Stimulated activated CD4-positive, alpha-beta T cell treated with anti-CD3 and anti-CD28 coated beads, Interleukin-12 subunit alpha, Interleukin-12 subunit beta, amount 100 ng/mL, for 24 hours (primary cell): ENCODE measurements at places on chromosomes 5 and 9.

GRCh38 chr5:36200513-36200912, 41.2 kb downstream of the NADK2 start:
- DNase-seq = no peak

DNA sequence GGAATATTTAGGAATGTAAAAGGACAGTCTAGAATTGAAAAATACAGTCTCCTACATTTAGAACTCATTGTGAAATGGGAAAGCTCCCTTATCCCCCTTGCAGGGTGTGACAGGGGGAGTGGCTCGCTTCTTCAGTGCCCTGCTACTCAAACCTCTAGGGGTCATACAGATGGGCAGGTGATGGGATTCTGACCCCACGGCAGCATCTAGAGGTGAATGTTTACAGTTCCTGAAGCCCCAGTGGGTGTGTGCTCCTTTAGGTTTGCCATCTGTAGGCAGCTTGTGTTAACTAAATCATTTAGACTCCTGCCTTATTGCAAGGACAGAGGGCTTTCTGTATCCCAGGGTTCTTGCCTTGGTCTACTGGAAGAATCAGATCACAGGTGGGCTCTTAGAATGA, 271.0 kb upstream of the MPDZ start:
- no peak for DNase-seq

GRCh38 chr5:75335952-75336614, 937 bp upstream of the HMGCR start:
- no peak for DNase-seq

GRCh38 chr5:54932789-54933188, 52.6 kb downstream of the ESM1 start:
- DNase-seq = no peak

- no peak for DNase-seq
These were observed 44.5 kb downstream of the FBXO10 start for GRCh38 chr9:37531699-37532098.

GRCh38 chr5:116032094-116032517, at the start of gene ARL14EPL:
ARL14EPL (plus strand) TSS chr5:116032472; CDS start chr5:116051466, 18,994 bp downstream.
- DNase-seq = no peak

- DNase-seq = no peak
These were observed 31.3 kb downstream of the DAPK1 start for GRCh38 chr9:87528969-87529368.

DNA sequence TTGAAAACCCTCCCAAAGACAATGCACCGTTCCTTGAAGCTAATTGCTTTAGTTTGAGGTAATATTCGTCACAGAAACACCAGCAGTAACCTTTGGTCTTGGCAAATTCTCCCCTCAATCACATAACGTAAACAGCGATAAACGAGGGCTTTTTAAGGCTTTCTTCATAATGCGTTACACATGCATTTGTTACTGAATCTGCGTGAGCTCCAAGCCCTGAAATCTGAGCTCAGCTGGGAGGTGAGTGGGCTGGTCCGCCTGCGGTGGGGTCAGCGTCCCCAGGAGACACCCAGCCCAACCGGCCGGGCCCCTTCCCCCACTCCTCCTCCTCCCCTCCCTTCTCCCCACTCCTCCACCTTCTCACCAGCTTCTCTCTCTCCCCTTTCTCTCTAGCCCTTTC, 91.1 kb downstream of the BARX1 start:
- DNase-seq = no peak

DNA sequence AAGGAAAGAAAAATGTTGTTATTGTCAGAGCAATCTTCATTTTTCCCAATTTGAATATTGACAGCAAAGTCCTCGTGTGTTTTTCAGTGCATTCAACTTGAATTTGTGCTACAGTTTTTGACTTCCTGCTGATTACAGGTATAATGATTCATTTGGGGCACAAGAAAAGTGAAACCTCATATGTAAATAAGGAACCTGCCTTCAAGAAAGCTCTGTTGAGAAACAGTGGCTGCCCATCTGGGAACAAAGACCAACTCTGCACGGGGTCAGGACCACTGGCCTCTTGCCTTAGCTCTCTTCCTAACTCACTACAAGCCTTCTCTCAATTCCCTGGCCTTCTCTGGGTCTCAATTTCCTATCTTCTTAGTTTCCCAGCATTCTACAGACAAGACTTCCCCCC, 21.0 kb downstream of the TIMD4 start:
- DNase-seq = no peak

GRCh38 chr5:175805256-175806011, 65.9 kb upstream of the CPLX2 start:
- no peak for DNase-seq

GRCh38 chr9:129489838-129490582, 130.9 kb downstream of the C9orf50 start:
- DNase-seq = no peak

- no peak for DNase-seq
These were observed 313.5 kb downstream of the PRDM9 start for GRCh38 chr5:23820765-23821471.

GRCh38 chr9:95879591-95879990, 4.1 kb downstream of the ERCC6L2 start:
- no peak for DNase-seq

GRCh38 chr5:139068494-139069151, 129.5 kb downstream of the SIL1 start:
- no peak for DNase-seq

GRCh38 chr5:169182797-169183196, 118.1 kb downstream of the SLIT3 start:
- no peak for DNase-seq

DNA sequence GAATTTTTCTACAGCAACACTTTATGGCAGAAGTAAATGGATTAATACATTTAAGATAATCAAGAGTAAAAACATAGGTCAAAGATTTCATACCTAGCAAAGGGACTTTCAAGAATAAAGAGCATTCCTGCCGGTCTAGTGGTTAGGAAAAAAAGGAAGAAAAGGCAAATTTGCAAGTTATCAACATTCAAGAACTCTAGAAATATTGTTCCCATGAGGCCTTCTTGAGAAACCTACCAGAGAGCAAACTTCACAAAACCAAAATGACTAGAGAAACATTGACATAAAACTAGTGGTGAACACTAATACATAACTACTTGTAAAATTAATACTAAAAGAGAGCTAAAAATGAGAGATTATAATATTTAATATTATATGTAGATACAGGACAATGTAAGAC, 320.2 kb upstream of the RGMB start:
- DNase-seq = no peak

GRCh38 chr5:1292139-1292538, 2.7 kb downstream of the TERT start:
- no peak for DNase-seq

- DNase-seq = peak; percentile 2
These were observed 112.9 kb downstream of the AOPEP start for GRCh38 chr9:94839398-94839797.

DNA sequence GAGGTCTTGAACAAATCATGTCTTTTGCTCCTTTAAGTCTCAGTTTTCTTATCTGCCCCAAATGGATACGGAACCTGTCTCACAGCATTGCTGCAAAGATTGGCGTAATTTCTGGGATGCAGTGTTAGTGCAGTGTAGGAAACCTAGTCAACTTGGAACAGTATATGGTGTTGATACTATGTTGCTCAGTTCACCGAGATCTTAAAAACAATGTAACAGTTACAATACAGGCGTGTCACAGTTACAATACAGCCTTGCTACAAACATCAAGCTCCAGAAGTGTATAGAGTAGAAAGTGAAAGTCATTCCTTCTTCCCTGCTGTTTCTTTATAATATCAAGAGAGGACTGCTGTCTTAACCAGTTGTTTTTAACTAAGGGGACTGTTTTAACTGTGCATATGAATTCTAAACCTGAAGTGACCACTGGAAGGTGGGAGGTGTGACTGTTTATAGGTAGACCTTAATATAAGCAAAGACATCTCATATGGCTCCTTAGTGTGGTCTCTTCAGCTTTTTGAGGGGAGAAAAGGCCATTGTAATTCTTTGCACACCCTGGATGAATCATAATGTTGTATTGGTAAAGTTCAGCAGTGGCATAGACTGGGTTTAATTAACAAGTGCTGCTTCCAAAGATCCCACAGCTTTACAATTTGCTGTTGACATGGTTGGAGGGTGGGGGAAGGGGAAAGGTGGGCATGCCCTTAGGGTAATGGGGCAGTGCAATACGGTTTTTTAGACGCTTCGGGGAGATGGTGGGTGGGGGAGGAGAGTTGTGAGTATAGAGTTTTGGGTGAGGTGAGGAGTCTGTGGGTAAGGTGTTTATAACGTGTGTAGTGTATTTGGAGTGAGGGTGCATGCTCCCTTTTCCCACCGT, 12.9 kb downstream of the PRRC2B start:
- DNase-seq = no peak

GRCh38 chr9:6969805-6970204, 212.0 kb downstream of the KDM4C start:
- DNase-seq = no peak

- DNase-seq = peak; percentile 60
These were observed at the start of gene NDUFS6 for GRCh38 chr5:1801222-1801966. NDUFS6 (plus strand) TSS chr5:1801407; CDS start chr5:1801418, 11 bp downstream.

DNA sequence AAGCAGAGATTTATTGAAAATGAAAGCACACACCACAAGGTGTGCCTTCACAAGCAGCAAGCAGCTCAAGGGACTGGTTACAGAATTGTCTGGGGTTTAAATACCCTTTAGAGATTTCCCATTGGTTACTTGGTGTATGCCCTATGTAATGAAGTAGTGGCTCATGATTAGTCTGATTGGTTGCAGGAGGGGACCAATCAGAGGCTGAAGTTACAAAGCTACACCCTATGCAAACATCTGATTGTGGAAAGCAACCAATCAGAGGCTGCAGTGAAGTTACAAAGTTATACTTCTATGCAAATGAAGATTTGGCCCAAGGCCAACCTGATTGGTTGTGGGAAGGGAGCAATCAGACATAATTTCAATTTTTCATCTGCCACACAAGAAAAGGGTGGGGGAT, 119.9 kb downstream of the C9orf152 start:
- no peak for DNase-seq

- DNase-seq = no peak
These were observed 55.3 kb downstream of the DAP start for GRCh38 chr5:10705747-10706146.

- no peak for DNase-seq
These were observed 286.1 kb downstream of the ARHGAP26 start for GRCh38 chr5:143056339-143056704.

DNA sequence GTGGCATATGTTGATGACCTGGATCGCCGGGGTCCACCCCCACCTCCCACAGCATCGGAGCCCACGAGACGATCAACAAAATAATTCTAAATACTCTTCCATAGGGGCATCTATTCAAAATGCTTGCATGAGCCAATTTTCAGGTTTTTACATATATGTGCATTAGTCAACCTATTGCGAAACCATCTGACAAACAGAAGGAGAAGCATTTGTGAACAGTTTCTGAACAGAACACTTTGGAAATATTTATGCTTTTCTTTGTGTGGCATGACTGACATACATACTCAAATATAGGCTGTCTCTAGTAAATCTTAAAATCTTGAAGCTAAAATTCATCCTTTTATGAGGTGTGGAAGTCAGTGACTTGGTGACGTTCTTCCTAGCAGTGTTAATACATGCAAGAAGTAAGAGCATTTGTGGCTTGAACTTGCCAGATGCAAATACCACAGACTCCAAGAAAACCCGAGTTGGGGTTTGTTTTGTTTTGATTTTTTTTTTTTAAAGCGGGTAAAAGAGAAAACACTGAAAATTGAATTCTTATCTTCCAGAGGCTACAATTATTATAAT, 5.3 kb downstream of the GPR151 start:
- no peak for DNase-seq

DNA sequence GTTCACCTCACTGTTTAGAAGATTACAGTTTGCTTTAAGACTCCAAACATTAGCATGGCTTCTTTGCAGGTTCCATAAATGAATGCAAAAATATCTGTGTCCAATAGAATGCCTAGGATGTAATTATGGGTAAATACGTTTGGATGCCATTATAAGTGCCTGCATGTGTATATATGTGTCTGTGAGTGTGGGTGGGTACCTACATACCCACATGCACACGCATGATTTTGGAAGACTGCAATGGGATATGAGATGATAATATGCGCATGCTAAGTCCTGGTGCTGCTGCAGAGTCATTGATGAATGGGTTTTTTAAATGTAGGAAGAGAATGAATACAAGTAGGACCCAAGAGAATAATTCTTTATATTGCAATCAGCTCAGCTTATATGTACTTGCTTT, 406.4 kb downstream of the ZSWIM6 start:
- no peak for DNase-seq

DNA sequence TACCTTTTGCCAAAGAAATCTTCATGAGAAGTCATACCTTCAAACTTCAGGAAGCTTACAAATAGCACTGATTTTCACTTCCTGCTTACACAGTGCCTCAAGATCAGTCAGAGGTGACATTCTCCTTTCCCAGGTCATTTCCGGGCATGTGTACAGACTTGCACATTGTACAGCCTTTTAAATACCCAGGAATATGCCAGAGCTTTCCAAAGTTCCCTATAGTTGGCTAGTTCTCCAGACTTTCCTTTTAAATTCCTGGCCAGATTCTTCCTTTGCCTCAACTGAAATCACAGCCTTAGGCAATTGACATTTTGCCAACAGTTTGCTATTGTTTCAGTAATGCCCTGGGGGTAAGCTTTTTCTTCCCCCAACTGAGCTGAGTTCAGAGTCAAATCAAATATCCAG, 47.2 kb downstream of the RFX3 start:
- DNase-seq = no peak

DNA sequence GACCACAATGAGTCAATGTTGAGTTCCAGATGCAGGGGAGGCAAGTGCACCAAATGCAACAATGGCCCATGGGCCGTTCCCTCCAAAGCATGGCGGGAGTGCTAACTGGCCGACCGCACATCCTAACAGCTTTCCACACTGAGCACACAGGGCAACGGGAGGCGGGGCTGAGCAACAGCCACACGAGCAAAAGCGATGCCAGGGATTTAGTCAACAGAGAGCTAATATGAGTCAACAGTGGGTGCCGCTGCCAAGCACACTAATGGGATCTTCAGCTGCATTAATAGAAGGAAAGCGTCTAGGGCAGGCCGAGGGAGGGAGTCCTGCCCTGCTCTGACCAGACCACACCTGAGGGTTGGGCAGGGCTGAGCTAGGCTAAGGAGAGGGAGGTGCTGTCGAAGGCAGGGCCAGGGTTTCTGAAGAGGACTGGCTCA, 4.6 kb downstream of the EPB41L4B start:
- DNase-seq = no peak

- no peak for DNase-seq
These were observed 117.9 kb downstream of the ZSWIM6 start for GRCh38 chr5:61449804-61450492.

DNA sequence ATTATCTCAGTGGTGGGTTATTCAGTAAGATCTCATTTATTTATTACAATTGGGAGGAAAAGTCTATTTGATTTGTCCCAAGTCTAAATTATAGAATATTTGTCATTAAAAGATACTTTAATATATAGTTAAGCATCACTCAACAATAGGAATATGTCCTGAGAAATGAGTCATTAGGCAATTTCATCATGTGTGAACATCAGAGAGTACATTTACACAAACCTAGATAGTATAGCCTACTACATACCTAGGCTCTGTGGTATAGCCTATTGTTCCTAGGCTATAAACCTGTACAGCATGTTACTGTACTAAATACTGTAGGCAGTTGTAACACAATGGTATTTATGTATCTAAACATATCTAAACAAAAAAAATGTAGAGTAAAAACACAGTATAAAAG, 135.0 kb upstream of the RASA1 start:
- DNase-seq = no peak

- DNase-seq = no peak
These were observed 393.9 kb downstream of the TUSC1 start for GRCh38 chr9:25284365-25284764.

- no peak for DNase-seq
These were observed 275.0 kb downstream of the PLK2 start for GRCh38 chr5:58184910-58185309.
